NCI-H1092 treated with DMSO at 0.1 percent for 48 hours (cell line): ENCODE measurements at places on chromosomes 1 and 21.

DNA sequence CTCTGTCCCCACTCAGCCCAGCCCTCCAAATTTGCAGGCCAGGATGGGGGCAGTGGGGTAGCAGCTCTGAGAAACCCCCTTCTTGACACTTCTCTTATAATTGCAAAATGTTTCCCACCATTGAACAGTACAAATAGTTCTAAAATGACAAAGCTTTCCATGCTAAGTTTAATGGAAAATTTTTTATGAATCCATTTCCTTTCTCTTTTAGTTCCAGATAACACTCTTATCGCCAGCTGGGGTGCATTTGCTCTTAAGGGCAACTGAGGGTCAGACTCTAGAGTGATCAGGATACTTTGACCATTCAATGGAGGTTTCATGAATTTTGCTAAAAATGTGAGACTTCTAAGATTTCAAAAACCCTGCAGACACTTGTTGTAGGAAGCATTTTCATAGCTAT is 29.9 kb downstream of the PIK3C2B start:
- DNase-seq = no peak

DNA sequence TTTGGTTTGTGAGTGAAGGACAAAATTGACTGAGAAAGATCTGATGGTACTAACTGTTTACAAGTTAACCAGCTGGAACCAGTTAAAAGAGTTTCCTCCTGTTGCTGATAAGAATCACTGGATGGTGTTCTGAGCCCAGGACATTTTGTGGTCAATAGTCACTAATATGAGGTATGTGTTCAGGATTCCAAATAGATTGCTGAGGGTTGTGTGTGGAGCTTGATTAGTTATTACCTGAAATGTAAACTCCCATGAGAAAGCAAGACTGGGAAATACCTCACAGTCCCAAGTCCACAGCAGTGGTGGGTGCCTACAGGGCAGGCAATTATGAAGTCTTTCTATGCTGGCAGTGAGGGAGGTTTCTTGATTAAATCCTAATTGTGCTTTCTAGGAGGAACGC is 164.6 kb downstream of the DNM3 start:
- no peak for DNase-seq

DNA sequence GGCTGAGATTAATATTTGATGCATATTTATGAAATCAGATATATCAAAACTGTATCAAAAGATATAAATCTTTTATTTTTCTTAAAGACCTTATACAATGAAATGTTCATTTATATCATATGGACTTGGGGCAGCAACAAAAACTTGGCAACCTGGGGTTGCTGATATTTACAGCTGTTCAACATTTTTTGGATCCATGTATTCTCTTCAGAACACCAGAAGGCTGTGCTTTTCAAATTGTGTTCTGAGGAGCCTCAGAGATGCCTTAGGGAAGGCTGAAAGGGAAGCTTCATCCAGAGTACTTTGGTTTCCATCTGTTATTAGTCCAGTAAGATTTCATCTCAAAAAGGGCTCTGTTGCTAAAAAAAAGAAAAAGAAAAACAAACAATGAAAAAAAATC is 94.8 kb downstream of the DISC1 start:
- no peak for DNase-seq

GRCh38 chr1:111620441-111620971 is 917 bp downstream of the RAP1A start:
- no peak for DNase-seq

DNA sequence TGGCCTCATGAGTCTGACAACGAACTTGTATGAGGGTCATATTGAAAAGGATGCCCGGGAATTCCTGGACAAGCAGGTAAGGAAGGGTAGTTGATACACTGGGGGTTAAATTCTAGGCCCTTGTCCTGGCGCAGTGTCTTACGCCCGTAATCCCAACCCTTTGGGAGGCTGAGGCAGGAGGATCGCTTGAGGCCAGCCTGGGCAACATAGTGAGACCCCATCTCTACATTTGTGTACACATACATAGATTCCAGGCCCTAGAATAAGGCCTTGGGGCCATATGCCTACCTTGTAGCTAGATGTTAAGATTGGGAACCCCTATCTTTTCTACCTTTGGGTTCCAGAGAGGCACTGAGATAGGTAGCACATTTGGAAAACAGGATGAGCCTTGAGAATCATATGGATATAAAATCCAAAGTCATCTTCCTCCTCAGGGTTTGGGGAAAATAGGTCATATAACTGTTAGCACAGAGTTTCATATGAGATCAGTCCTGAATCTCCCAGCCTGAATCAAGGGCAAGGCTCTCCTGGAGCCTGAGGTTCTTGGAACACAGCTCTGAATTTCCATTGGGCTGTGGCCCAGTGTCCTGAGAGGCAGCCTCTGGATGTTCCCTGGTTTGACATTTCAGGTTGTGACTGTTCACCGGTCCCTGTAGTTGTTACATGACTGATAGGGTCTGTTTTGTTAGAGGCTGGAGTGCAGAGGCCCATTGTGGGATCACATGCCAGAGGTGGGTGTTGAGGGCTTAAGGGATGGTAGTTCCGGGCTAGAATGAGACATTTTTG is 104.4 kb downstream of the PIK3R3 start:
- DNase-seq = no peak

GRCh38 chr1:78104322-78104721 is 58.6 kb downstream of the GIPC2 start:
- DNase-seq = no peak

- peak; percentile 43 for DNase-seq
Observed at GRCh38 chr1:232547938-232548484, 81.9 kb downstream of the SIPA1L2 start.

DNA sequence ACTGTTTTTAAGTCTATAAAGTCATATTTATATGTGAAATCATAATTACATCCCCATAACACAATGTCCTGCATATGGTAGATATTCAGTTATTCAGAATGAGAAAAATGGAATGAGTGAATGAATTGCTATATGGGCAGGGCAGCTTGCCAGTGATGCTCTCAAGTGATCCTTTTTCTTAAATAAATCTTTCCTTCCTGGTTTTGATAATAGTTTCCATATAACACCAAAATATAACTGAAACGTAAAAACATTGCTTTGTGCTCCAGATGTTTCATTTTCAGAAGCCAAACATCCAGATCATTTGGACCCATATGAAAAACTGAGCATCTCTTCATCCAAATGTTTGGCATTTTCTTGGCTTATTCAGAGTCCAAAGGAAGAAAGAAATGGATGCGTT is 30.2 kb upstream of the RGS8 start:
- no peak for DNase-seq

- DNase-seq = no peak
Observed at GRCh38 chr21:26954662-26955121, 12.2 kb downstream of the ADAMTS5 start.

DNA sequence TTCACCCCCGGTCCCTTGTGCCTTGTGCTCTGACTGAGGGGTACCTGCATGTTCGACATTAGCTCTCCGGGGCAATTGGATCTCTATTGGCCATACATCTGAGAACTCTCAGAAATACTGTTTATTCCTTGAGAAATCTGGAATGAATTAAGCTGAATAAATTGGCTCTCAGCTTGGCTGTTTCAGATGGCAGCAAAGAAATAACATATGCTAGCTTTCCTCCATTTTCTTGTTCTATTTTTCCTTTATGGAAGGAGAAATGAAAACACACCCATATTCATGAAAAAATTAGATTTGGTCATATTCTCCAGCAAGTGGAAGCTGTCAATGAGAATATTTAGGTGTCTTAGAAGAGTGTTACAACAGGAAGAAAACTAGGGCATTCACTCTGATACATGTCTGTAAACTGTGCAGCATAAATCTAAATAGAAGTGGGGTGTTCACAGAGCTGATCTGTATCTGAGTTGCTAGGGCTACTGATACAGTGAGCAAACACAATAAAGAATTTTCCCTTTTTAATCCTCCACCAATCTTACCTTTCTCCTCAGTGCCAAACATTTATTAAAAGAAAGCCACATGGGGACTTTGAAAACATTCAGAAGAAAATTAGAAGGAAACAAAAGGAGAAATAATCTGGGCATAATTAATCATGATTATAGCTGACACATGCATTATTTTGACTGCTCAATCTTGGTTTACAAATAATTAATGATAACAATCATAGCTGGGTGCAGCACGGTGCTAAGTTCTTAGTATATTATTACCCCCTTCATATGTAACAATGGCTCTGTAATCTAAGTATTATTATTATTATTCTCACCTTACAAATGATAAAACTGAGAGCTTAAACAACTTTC is 671.9 kb upstream of the USP24 start:
- no peak for DNase-seq

DNA sequence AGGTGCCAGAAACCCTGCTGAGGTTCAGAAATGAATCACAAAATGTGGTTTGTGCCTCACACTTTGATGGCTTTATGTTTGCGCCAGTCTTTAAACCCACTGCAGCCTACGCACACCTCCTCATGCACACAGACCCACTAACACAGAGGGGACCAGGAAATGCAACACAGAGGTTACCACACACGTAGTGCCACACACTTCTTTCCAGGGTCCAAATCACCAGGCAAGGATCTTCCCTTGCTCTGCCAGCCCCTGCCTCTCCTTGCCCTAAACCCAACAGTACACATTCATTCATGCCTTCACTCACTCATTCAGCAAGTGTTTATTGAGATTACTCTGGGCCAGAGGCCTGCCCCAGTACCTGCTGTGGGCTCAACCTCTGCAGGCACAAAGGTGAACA is 17.5 kb downstream of the MAB21L3 start:
- DNase-seq = no peak

DNA sequence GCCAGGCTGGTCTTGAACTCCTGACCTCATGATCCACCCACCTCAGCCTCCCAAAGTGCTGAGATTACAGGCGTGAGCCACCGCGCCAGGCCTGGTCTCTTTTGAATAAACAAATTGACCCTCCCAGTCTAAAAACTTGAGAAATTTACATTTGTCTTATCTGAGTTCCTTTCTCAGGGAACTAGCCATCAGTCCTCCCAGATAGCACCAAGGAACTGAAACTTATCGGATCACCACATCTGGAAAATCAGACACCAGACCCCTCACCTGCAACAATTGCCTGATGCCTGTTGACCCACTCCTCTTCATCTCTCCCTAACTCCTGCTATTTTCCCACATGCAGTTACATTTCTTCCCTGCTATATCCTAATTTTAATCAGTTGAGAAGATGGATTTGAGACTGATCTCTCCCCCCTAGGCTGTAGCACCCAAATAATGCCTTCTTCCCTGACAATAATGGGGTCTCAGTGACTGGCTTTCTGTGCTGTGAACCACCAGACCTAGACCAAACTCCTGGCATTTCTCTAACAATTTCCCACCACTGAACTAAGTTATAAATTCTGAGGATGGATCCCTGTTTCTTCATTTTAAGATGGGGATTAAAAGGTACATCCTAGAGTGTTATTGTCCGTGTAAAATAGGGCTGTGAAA is 951 bp upstream of the CBR1 start:
- DNase-seq = no peak

DNA sequence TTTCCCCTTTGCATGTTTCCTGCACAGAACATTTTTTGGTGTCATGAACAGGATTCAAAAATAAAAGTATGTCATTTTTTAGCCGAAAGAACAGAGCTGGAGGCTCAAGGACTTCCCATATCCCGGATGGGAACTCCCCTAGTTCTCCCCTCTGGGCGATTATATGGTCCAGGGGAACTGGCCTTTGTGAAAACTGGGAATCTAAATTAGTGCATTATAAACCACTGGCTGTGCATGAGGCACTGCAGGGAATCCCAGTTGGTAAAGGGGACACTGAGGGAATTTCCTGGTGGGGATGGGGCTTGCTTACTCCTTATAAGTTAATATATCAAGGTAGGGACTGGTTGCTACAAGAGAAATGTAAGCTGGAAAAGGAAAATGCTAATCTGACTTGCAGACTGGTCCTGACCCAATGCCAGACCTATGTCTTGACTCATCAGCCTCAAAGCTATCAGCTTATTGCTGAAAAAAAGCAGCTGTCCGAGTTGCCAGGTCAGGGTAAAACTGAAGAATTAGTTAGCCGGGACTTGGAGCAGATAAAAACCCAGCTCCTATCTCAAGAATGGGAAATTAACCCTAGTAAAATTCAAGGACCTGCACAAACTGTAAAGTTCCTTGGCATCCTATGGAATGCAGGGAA is 122.6 kb downstream of the FCRL5 start:
- no peak for DNase-seq

DNA sequence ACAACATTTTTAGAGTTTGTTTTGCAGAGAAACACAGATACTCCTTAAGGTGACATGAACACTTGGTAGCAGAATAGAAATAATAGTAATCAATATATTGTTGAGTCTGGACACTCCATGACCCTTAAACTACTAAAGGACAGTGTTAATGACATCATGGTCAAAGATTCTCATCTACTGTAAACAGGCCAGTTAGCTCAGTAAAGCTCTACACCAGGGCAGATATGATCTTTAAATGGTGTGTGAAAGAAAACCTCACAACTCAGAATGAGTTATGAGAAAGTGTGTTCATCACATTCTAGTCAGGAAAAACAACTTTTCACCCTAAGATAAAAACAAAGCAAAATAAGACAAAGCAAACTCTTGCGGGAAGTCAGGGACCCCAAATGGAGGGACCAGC is 58.1 kb upstream of the ADAMTS5 start:
- DNase-seq = no peak

DNA sequence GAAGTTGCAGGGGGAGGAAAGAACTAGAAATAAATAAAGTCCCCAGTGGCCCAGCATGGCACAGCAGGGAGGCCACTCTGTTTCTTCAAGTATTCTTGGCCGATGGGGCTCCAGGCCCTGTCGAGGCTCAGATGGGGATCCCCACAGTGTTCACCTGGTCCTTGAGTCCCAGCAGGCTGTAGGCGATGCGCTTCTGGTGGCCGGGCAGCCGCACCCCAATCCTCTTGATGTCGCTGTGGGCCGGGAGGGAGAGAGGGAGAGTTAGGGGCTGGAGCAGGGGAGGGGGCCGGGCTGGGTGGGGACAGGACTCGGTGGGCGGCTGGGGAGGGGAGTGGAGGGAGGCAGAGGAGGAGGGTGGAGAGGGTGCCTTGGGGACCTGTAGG is 30.8 kb downstream of the EPHA2 start:
- DNase-seq = no peak

GRCh38 chr1:61741711-61742619 is at the start of gene PATJ:
PATJ (plus strand) TSS chr1:61742480; CDS start chr1:61762893, 20,413 bp downstream.
- DNase-seq = peak; percentile 11

DNA sequence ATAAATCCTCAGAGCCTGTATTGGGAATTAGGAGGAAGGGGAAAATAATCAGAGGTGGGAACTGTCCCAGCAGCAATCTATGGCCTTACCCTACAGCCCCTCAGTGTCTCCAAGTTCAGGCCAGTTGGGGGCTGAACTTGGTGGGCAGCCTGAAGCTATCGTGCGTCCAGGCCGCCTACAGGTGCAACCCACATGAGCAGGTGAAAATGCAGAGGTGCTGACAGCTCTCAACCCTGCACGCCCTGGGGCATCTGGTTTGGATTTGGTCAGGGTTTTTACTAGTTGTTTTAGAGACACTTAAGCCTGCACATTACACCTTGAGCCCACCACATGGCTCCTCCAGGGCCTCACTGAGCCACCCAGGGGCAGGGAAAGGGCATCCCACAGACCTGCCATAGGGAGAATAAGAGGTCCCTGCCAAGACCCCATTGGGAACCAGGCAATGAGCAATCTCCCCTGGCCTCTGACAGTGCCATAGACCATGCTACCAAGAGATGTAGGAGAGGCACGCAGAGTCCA is 209.5 kb downstream of the FOXD2 start:
- no peak for DNase-seq

GRCh38 chr1:18807334-18808063 is 52.0 kb downstream of the TAS1R2 start:
- no peak for DNase-seq

GRCh38 chr1:115199416-115200132 is 110.3 kb upstream of the TSPAN2 start:
- DNase-seq = no peak
